ENCODE measurements at places on chromosomes 2 and 18. TPM values are rescaled to one million over a fixed set of nuclear protein-coding genes. Genes with fewer than 3 reads are reported as not detected.

- DNase-seq, result no peak
Measured at GRCh38 chr2:106953779-106954178, 67.8 kb upstream of the ST6GAL2 start.

DNA sequence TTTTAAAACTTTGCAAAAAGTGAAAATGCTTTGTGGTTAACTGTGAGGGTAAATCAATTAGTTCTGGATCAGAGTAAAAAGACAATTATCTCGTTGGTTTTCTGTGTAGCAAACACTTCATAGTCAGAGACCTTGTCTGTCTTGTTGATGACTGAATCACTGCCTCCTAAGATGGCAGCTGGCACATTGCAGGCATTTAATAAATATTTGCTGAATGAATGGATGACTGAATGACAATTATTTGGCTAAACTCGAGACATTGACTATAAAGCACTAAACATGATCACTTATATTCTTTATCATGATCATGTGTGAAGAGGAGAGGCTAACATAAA lies 96.2 kb downstream of the MAIP1 start:
- DNase-seq, result no peak

DNA sequence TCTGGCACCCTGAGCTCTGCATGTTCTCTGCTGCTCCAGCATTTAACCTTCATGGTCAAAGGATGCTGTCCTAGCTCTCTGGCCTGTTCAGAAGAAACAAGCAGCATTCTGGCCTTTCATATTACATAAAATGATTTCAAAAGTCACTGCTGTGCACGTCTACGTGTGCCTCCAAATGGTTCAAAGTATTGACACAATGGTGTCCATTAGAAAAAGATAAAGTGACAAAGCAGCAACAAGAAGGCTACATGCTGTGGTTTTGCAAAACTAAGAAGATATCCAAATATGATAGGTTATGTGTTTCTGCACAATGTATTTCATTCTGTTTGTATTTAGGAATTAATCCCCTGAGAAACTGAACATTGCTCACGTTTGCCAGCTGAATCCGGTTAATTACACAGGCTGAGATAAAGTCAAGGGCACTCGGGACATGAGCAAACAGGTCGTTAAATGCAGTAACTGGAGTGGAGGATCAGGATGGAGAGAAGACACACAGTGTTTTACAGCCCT lies 258.5 kb downstream of the DOK6 start:
- no peak for DNase-seq

DNA sequence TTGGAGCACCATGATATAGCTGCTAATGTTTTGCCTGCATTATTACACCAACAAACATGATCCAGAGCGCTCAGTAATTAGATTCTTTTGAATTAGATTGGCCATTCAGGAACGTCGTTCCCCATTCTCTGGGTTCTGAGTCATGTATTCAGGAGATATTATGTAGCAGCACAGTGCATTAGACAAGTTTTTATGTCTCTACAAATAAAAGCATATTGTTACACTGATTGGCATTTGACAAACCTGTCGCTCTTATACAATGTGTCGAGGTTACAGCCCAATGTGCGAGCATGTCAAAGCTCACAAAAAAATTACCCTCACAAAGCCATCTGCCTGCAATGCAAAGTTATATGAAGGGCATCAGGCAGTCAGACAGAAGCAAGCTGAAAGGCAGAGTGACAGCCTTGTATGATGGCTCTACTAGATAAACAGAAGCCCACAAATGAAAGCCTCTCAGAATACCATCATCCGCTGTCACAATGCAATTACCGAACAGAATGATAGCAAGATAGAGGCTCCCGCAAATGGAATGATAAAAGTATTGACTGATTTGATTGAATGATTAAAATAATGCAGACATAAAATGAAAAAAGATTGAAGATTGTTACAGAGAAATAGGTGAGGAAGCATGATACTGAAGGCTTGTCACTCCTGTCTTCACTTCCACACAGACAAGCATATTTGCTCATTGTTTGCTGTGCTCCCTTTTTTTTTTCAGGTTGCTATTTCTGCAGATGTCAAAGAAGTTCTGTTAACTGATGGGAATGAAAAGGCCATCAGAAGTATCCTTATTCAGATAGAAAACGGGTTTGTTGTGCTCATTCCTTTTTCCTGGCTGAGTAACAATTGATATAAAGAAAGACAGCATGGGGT lies 234.6 kb upstream of the SIX3 start:
- DNase-seq, result no peak

DNA sequence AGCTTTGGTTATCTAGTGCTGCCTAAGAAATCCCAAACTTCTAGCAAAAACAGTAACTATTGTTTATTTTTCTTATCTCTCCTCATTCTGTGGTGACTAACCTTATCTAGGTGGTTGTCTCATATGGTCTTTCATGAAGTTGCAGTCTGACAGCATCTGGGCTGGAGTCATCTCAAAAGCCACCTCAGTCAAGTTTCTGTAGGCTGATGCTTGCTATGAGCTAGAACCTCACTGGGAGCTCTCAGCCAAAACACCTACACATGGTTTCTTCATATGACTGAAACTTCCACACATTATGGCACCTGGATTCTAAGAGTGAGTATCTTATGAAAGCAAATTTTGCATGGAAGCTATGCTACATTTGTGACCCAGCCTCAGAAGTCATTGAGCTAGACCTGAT lies 596.4 kb upstream of the VRK2 start:
- DNase-seq, result no peak

DNA sequence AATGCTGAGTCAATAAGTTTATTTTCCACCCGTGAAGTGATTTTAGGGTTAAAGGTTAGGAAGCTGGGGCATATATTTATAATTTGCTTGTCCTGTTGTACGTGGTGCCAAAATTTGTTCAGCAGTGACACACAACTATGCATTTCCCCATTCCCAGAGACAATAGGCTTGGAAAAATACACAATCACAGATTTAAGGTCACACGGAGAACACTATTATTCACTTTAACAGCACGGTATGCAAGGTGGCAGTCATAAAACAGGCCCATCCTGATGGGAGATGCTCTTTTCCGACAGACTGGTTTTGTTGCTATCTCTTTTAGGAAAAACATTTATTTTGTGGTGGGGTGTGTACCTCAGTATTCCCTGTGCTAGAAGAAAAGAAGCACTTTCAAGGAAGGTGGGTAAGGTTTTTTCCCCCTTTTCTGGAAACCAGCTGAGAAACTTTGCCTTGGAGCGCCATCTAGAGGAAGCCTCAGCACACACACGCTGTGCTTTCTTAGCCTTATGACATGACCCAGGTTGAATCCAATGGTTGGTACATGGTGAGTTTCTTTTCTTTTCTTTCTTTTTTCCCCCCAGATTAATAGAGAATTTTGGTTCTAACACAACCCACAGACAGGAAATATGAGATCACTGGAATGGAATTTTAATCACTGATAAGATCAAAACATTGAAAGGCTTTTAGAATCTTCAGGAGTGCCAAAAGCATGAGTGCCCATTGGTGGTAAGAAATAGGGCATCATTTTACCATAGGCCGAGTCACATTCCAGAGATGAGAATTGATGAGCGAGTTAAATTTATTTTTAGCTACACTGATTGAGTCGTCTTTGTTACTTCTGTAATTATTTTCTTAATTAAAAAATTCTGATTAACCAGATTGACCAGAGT lies 332.1 kb downstream of the AGPS start:
- no peak for DNase-seq

- no peak for DNase-seq
Measured at GRCh38 chr2:18763338-18763737, 174.0 kb upstream of the NT5C1B start.

DNA sequence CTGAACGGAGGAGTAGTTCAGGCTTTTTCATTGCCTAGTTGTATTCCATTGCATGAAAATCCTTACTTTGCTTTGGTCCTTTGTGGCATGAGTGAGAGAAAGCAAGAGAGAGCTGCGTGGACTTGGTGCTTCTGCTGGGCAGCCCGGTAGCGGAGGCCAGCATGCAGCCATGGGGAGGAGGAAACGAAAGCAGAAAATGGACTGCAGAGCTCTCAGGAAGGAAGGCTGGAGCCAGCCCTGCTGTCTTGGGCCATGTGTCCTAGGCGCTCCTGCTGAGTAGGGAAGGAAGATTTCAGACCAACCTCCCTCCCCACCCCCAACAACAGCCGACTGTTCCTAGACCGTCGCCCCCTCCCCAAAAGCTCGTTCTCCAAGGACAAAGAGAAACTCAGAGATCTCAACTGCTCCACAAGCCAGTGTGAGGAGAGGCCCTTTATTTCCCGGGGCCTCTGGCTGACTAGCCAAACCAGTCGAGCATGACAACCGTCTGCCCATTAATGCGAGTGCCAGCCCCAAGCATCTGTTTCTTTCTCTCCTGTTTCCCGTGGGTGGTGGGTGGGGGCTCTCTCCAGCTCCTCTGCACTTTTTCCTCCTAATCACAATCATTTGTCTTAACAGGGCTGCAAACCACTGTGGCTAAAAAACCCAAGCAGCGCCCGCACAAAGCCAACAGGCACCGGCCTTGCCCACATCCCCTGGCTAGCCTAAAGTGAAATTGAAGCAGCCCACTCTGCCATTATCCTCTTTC lies 66.8 kb upstream of the FZD7 start:
- DNase-seq, result no peak

DNA sequence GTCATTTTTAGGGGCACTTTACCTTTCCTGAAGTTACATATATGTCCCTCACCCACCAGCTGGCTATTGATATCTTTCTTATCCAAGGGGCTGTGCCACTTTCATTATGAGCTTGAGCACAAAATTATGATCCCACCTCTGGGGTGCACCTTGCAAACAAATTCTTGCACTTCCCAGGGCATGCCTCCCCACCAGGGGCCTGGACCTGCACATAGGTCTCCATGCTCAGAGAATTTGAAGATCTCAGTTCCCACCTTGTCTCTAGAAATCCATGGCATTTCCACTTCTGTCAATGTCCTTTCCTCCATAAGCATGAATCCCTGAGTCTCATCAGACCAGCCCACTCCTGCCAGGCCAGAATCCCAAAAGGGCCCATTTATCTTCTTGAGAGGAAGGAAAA lies 449.1 kb upstream of the REG3G start:
- no peak for DNase-seq

GRCh38 chr18:9619056-9619455 lies 4.7 kb upstream of the PPP4R1 start:
- no peak for DNase-seq

- DNase-seq, result no peak
Measured at GRCh38 chr2:63434024-63435001, 154.0 kb downstream of the WDPCP start.

The PLGLB2 gene
- not detected for polyA plus RNA-seq

The RNF125 gene
- polyA plus RNA-seq, result 0.05 TPM

The WDR35 gene
- polyA plus RNA-seq, result 5.9 TPM

Measured in aorta (tissue), 5 donors.